Caudate nucleus (tissue), 63 donors: ENCODE measurements at places on chromosomes 13 and 19.

- DNase-seq: no peak
Observed at GRCh38 chr13:36801035-36801434, 18.0 kb upstream of the RFXAP start.

DNA sequence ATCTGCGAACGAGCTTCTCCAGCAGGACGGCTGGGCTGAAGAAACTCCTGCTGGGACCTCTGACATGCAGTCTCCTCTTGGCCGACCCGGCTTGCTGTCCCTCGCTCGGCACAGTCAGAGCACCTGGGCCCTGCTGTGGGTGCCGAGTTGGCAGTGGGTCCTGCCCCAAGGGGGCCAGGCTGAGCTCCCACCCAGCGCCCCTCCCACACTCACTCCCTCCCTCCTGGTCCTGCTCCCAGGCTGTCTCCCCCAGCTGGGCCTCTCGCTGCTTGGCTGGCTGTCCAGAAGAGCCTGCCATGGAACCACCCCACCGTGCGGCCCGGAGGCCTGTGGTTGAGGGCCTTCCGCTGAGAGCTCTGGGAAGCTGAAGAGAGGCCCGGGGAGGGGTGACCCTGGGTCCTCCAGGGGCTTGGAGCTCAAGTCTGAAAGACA, 6.0 kb downstream of the AKT2 start:
- DNase-seq: peak; percentile 46

DNA sequence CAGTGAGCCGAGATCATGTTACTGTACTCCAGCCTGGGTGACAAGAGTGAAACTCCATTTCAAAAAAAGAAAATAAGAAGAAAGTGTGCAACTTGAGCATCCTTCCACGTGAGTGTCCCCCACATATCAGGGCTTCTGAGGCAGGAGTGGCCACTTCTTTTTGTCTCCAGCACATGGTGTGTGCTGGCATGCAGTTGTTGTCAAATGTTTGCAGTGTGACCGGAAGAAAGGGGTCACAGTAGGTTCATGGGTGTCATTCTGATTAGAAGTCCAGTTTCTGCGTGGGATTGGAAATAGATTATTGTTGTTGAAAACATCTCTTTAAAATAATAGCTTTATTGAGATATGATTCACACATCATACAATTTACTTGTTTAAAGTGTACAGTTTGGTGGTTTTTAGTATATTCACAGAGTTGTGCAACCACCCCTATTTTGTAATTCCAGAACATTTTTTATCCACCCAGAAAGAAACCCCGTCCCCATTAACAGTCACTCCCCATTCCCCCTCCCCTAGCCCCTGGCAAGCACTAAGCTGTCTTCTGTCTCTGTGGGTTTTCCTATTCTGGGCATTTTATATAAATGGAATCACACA, 2.2 kb downstream of the CRTC1 start:
- DNase-seq: no peak

DNA sequence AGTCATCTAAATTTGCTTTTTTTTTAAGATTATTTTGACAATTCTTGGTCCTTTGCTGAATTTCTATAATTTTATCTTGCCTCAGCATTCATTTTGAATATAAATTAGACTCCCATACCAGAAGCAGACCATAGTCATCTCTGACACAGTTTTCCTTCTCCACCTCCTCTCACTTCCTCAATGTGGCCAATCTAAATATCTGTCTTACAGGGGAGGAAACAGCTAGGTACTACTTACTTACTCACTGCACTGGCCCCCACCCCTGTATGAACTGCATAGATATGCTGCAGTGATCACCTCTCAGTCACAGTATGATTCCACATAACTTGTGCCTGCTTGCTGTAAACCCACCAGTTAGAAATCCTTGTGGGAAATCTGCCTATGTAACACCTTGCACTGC, 665.6 kb downstream of the FGF9 start:
- DNase-seq: no peak

GRCh38 chr19:10625003-10625761, at the start of gene SLC44A2:
Gene SLC44A2, plus strand, starts transcription at chr19:10625553. Its CDS starts 81 bp downstream, at chr19:10625634.
- peak; percentile 85 for DNase-seq

GRCh38 chr13:41427666-41428065, 29.7 kb upstream of the RGCC start:
- no peak for DNase-seq

GRCh38 chr13:73633817-73634460, 500.3 kb downstream of the KLF12 start:
- DNase-seq: no peak

- no peak for DNase-seq
Observed at GRCh38 chr13:112688560-112689302, 1.1 kb upstream of the ATP11A start.

GRCh38 chr13:50125304-50125553, 110.0 kb downstream of the KCNRG start:
- DNase-seq: no peak
